Activated T-cell treated with anti-CD3 and anti-CD28 coated beads, Interleukin-2, amount 50 U/mL, for 72 hours (primary cell): ENCODE measurements at places on chromosomes 5 and 9.
A peak's percentile ranks its signal among the peaks of the same experiment; 100 is the strongest.

- DNase-seq, result peak; percentile 70
Observed at GRCh38 chr9:96150324-96151227, 151.4 kb downstream of the HSD17B3 start.

DNA sequence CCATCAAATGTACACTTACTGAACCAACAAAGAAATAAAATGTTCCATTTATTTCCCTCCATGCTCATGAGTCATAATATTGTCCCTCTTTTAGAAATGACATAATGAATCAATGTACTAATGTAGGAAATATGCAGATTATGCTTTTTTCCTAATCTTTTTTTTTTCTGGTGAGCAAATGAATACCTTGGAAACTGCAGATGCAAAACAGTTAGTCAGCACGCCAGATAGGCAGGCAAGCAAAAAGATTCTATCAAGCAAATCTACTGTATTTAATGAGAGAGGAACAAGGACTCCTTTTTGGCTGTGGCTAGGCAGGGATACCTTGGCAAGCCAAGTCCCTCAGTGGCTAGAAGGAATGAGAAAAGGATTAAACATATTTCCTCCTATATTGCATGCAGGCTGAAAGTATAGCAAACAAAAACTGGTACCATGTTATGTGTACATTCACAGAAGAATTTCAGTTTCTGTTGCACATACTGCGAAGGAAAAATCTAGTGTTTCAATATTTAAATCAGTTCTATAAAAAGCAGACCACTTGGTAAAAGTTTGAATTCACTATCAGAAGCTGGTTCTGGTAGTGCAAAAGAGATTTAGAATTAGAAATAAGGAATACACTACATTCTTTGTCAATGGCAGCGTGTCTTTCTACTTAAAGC lies 605.4 kb downstream of the TLE1 start:
- no peak for DNase-seq

- no peak for DNase-seq
Observed at GRCh38 chr5:61632064-61632463, 300.0 kb downstream of the ZSWIM6 start.

- DNase-seq, result no peak
Observed at GRCh38 chr9:16449076-16449730, 421.3 kb downstream of the BNC2 start.

GRCh38 chr9:111700776-111701175 lies 39.4 kb downstream of the GNG10 start:
- DNase-seq, result no peak

GRCh38 chr9:110872920-110873319 lies 165.3 kb downstream of the LPAR1 start:
- DNase-seq, result no peak

DNA sequence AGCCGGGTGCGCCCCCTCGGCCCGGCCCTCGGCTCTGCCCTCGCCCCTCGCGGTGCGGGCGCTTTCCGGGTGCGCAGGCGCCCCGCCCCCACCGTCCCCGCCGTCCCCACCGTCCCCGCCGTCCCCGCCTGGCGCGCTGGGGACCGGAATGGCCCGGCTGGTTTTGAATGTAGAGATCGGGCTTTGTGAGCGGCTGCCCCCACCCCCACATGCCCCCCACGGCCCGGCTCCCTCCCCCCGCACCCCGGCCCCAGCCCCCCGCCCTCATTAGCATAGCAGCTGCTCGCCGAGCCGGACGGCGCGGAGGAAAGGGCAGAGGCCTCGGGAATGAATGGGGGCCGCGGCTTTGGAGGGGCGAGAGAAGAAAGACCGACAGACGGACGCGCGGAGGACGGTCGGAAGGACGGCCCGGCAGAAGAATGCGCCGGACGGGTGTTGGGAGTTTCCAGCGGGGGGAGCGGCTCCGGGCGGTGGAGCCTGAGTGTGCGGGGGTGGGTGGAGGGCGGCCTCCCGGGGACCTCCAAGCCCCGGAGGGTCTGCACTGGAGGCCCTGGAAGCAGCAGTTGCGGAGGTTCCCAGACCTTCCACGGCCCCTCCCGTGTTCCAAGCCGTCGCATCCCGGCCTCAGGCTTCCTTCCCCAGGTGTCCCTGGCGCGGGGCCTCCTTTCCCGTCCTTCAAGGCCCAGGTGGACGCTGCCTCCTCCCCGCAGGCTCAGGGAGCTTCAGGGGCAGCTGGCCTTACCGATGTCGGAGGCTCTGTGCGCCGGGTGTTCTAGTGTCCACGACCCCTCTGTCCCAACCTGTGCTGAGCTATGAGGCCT lies 6.0 kb downstream of the NRARP start:
- DNase-seq, result no peak

DNA sequence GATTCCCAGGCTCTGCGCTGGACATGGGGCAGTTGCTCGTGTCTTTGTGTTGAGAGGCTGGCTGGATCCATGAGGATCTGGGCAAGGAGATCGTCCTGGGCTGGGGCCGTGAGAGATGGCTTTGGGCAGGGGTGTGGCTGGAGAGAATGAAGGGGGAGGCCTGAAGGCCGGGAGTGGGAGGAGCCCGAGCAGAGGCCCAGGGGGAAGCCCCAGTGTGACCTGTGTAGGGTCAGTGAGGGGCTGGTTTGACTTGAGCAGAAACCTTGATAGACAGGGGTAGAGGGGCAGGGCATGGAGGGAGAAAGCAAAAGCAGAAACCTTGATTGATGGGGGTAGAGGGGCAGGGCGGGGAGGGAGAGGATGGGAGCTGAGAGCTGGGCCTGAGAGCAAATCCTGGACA lies 54.4 kb upstream of the ASS1 start:
- DNase-seq, result no peak

GRCh38 chr5:110752953-110753352 lies 14.1 kb downstream of the SLC25A46 start:
- no peak for DNase-seq

DNA sequence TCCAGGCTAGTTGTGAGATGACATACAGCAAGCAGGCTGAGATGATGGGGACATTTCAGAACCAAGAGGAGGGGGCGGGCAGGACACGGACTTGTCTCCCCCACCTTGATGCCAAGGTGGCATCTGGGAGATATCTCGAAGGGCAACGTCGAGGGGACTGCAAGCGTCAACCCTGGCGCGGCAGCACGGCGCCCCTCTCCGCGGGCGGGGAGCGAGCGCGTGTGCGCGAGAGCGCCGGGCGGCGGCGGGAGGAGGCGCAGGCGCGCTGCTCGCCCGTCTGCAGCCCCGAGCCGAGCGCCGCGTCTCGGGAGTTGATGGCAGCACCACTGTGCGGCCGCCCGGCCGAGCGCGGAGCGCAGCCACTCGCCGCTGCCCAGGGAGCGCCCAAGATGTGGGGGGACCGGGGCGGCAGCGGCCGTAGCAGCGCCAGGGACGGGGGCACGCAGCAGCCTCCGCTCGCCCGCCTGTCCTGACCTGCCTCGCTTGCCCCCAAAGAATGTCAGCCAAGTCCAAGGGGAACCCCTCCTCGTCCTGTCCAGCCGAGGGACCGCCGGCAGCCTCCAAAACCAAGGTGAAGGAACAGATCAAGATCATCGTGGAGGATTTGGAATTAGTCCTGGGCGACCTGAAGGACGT lies at the start of gene PRR16:
Gene PRR16 (plus strand): TSS at position 310 of the 636 bp plus-strand sequence.
- DNase-seq, result peak; percentile 22

DNA sequence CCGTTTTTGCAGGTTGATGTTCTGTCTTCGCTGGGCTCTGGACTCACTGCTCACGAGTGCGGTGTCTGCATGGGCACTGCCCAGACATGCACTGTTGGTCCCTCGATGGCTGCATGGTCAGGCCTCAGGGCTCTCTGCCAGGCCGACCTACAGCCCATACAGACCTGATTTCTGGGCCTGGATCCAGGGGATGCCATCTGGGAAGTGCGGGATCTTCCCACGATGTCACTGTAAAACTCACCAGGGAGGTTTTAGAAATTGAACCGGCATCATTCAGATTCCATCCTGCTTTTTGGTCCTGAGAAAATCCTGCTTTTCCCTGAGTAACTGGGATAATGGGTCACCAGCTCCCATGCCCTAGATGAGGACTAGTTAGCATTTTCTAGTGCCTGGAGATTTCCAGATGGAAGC lies 9.1 kb downstream of the S1PR3 start:
- DNase-seq, result no peak

GRCh38 chr9:116859763-116860162 lies 172.7 kb downstream of the TRIM32 start:
- DNase-seq, result no peak

DNA sequence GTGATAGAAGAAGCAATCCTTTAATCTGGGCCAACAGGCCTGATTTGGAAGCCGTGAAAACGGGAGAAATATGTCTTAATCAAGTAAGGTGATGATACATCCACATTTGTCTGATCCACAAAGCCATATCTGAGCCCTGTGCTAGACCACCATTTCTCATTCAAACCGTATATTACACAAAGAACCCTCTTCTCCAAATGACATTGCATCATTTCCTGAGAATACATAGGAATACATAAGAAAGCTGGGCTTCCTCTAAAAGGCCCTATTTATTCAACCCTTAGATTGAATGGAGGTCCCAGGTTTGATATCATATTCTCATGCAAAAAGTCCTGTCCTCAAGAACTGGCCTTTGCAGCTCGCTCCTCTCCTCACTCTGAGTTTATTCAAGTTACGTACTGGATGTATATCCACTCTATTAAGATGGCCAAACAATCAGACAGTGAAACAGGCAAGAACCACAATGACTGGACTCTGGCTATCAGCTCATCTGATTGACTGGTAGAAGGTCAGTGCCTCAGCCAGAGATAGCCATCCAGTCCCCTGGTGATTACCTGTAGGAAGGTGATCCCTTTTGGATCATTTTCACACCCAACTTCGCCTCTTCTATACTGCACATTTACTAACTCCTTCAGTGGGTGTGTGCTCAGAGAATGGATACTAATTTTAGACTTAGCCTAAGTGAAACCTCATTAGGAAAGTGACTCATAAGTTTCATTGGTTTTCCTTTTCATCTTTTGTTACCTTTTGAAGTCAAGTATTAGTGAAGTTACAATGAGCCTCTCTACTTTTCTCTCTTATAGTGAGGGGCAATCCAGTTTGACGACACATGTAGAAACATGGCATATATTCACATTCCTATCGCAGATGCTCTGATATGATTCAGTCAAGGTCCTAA lies 167.6 kb upstream of the WWC1 start:
- DNase-seq, result no peak

- DNase-seq, result peak; percentile 52
Observed at GRCh38 chr5:151097820-151098767, 17.3 kb upstream of the TNIP1 start.

- DNase-seq, result no peak
Observed at GRCh38 chr5:144313147-144313726, 142.6 kb downstream of the KCTD16 start.

GRCh38 chr5:136781464-136781863 lies 416.1 kb upstream of the TRPC7 start:
- no peak for DNase-seq

DNA sequence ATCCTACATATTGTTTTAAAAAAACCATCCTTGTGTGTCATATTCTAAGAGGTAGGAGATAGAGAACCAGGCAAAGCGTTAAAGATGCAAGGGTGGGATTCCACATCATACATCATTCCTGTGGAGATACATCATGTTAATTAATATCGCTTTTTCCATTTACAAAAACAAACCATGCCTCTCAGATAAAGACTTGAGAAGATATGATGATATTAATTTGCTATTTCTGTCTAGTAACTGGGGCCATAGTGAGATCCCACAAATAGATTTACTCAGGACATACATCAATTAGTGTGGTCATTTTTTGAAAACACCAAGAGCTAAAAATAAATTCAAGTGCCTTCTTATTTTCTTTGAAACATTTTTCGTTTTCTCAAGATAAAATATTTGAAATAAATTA lies 165.4 kb upstream of the TARS1 start:
- DNase-seq, result no peak

- DNase-seq, result no peak
Observed at GRCh38 chr5:139952574-139952973, 90.5 kb downstream of the NRG2 start.

DNA sequence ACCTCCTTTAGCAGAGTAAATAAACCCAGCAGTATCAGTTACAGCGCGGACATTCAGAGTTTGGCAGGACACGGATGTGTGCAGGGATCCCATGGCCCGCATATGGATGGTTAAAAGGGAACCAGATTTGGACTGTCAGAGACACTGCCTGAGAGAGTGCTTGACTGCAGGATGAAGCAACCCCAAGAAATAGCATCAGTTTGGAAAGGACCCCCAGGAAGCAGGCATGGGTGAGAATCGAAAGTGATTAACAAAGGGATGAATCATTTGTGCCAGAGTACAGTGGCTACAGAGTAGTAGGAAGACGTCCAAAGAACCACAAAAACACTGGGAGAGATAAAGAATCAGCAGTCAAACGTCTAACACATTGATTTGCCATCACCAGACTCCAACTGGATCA lies 5.5 kb downstream of the C7 start:
- no peak for DNase-seq

DNA sequence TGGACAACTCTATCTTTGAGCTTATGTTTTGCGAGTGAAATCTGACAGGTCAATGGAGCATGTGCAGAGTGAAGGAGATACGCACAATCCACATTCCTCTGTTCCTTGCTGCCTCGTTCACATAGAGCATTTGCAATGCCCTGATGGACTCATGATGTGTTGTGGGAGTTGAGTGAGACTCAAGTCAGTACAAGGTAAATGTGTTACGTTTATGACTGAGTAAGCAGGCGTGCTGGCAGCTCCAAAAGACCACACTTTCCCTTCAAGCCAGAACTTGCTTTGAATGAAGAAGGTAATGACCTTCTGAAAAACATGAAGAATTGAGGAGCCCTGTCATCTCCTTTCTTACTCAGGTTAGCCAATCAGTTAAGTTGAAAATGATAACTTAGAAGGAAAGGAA lies 477.8 kb downstream of the CTNND2 start:
- no peak for DNase-seq

GRCh38 chr5:177431317-177432142 lies 5.1 kb downstream of the GRK6 start:
- DNase-seq, result peak; percentile 86

GRCh38 chr9:6669881-6670280 lies 24.4 kb upstream of the GLDC start:
- DNase-seq, result no peak

GRCh38 chr5:134070725-134071613 lies 43.5 kb upstream of the TCF7 start:
- DNase-seq, result peak; percentile 68

- DNase-seq, result no peak
Observed at GRCh38 chr9:114285166-114285867, 37.6 kb upstream of the ORM1 start.

DNA sequence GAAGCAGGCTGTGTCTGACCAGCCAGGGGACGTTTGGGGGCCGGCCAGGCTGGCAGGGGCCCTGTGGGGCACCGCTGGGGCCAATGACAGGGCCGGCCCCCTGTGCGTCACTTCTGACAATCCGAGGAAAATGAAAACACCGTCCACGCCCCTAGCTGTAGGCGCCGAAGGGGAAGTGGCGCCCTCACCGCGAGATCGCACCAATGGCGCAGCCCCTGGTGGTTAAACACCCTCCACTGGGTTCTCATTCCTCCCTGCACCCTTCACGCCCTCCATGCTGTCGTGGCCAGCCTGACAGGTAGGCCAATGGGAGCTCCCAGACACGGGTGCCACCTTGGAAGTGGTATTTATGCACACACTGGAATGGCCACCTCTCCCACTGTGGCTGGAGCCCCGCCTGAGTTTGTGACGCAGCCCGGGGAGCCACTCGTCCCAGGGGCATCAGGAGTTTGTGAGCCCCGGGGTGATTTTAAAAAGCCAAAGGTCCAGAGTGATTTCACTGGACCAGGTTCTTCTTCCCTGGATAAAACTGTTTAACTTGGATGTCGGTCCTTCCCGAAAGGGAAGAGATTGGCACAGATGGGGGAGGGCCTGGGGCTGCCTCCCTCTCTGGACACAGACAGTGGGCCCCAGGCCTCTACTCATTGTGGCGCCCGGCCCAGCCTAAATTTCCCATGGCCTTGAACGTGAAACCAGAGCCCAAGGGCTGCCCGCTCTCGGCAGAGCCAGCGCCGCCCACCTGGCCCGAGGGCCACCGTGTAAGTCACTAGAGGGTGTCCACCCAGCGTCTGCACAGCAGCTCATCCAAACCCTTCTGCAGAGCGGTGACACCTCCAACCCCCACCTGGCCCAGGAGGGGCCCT lies 49.7 kb downstream of the NKD2 start:
- DNase-seq, result no peak
